ENCODE measurements at places on chromosomes 1 and 21.
A peak's percentile ranks its signal among the peaks of the same experiment; 100 is the strongest.

DNA sequence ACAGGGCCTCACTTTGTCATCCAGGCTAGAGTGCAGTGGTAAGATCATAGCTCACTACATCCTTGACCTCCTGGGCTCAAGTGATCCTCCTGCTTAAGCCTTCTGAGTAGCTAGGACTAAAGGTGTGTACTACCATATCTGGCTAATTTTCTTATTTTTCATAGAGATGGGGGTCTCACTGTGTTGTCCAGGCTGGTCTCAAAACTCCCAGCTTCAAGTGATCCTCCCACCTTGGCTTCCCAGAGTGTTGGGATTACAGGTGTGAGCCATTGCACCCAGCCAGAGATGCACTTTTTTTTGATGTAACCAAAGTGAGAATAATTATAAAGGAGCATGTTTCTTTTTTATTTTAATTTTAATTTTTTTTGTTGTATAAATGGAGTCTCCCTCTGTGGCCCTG lies 28.4 kb downstream of the CLIC4 start:
- no peak for DNase-seq

- no peak for DNase-seq
Observed at GRCh38 chr1:20555758-20556120, 3.4 kb downstream of the FAM43B start.

GRCh38 chr1:173507847-173508209 lies 30.7 kb downstream of the PRDX6 start:
- no peak for DNase-seq

DNA sequence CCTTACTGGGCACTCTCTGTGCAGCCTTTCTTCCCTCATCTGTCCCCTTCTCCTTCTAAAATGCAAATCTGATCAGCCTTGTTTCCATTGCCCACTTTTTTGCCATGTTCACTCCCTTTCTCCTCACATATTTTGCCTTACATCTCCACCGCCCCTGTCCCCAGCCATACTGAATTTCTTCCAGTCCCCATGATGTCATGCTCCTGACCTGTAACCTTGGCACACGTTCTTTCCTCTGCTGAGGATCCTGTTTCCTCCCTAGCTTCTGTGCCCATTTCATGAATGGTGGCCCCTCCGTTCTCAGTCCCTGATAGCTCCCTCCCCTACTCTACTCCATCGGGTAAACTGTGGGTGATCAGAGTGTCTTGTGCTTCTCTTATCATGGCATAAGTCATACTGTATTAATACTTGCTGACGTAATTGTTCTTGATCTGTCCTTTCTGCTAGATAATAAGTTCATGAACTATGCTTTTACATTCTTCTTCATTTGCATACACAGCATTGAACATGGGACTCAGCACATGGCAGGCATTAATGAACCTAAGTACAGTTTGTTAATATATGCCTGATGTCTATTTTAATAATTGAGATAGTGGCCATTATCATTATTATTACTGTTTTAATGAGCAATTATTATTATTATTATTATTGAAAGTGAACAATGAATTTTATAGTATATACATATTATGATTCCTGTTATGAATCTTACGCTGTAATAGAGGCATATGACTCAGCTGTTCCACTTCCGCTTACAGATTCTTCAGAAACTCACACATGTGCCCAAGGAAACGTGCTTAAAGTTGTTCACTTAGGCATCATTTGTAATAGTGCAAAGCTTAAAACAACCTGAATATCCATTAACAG lies 28.5 kb downstream of the MAP3K21 start:
- no peak for DNase-seq

DNA sequence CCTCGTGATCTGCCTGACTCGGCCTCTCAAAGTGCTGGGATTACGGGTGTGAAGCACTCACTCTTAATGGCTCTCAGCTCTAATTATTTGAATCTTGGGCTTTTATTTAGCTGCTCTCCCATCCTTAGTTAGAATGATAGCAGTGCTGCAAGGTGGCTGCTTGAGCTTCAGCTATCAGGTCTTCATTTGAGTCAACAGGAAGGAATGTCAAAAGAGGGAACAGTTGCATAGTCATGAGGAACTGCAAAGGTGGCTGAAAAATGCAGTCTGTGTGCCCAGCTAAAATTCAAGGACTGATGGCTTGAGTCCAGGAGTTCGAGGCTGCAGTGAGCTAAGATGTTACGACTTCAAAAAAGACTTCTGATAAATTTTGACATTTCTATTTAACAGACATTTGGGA lies 55.6 kb downstream of the UCK2 start:
- no peak for DNase-seq

GRCh38 chr1:36522021-36522420 lies 39.3 kb upstream of the CSF3R start:
- DNase-seq, result no peak

- DNase-seq, result peak; percentile 71
Observed at GRCh38 chr1:236114076-236114747, 28.1 kb upstream of the GPR137B start.

DNA sequence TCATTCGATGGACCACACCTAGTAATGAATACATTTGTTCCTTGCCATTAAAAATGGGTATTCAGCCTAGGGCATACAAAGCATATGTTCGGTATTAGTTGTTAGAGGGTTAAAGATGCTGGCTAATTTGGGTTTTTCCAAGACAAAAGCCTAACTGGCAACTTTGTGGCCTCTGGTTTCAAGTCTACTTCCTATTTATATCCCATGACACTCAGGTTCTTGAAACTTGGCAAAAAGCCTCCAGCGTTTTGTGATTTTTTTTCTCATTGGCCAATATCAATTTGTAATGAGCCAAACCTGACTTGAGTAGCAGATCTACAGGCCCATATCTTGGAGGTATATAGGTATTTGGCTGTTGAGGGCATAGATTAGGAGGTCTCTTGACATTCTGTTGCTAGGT lies 75.3 kb downstream of the C1orf21 start:
- DNase-seq, result no peak

DNA sequence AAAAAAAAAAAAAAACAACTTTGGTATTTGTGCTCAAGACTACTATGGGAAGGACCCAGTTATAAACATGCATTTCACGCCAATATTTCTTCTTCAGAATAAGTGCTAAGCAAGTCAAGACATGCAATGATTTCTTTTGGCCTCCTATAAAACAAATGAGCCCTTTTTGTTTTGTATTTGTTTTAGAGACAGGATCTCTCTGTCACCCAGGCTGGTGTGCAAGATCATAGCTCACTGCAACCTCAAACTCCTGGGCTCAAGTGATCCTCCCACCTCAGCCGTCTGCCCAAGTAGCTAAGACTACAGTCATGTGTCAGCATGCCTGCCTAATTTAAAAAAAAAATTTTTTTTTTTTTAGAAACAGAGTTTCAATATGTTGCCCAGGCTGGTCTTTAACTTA lies 348.7 kb downstream of the PCP4 start:
- DNase-seq, result no peak

DNA sequence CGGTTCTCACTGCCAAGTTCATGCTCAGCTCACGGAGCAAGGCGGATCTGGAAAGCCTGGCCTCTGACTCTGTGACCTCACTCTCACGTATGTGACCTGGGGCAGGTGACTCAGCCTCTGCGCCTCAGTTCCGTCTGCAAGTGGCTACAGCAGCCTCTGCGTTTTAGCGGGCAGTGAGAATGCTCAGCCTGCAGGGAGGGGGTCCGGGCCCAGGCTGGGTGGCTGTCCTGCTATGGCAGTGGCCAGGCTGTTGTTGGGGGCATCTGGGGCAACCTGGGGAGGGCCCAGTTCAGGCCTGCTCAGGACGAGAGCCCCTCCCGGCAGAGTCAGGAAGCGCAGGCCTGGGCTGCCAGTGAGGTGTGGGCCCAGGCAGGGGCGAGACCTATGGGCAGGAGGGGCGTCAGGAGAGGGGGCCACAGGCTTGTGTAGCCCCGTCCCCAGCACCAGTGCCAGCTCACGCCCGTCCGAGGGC lies 27.9 kb downstream of the ARHGEF16 start:
- DNase-seq, result no peak

DNA sequence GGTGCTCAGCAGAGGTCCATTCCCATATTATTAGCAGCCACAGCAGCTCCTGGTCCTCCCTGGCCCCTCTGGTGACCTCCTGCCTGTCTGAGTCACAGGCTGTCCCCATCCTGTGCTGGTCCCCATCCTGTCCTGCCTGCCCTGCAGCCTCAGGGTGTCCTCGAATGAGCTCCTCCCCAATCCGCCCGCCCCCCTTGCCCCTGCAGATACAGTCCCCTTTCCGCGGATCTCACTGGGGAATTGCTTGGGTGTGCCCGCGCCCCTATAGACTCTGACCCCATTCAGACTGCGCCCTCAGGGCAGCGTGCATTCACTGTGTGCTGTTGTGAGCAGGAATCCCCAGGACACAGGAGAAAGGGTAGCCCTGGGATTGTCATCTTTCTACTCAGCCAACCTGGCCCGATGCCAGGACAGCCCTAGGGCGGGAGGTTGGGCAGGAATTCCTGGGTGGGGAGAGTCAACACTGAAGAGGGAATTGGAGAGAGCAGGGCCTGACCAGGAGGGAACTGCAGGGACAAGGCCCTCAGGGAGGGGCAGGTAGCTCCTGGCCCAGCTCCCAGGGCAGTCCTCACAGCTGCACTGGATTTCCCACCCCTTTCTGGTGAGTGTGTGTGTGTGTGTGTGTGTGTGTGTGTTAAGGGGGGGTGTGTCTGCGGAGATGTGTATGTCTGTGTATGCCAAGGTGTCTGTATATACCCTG lies 1.1 kb upstream of the GUCA2A start:
- DNase-seq, result no peak

DNA sequence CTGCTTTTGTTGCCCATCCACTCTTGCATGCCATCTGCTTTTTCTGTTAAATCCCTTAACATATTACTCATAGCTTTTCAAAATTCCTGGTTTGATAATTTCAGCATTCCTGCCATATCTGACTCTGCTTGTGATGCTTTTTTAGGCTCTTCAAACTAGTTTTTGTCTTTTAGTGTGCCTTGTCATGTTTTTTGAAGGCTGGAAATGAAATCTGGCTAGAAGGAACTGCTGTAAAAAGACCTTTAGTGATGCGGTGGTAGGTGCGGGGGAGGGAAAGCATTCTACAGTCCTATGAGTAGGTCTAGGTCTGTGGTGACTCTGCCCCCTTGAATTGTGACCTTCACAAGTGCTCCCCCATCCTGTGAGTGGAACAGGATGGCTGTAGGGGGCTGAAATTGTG lies 15.0 kb upstream of the S100B start:
- DNase-seq, result no peak

GRCh38 chr1:88873737-88874349 lies 17.5 kb downstream of the GTF2B start:
- DNase-seq, result no peak

DNA sequence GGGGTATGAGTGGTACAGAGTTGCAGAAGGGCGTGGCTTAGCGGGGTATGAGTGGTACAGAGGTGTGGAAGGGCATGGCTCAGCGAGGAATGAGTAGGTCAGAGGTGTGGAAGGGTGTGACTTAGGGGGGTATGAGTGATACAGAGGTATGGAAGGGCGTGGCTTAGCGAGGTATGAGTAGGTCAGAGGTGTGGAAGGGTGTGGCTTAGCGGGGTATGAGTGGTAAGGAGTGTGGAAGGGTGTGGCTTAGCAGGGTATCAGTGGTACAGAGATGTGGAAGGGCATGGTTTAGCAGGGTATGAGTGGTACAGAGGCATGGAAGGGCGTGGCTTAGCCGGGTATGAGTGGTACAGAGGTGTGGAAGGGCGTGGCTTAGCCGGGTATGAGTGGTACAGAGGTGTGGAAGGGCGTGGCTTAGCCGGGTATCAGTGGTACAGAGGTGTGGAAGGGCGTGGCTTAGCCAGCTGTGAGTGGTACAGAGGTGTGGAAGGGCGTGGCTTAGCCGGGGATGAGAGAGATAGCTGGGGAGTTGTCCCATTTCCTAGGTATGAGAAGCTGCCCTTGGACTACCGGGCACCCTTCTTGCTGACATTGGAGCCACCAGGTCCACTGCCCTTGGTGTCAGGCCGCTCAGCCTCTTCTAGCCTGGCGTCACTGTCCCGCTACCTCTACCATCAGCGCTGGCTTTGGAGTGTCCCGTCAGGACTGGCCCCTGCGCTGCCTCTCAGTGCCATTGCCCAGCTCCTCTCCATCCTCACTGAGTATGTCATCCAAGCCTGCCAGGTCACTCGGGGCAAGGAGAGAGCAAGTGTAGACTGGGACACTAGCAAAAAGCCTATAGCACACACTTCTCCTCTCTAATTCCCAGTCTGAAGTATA lies 29.8 kb downstream of the HYI start:
- no peak for DNase-seq

DNA sequence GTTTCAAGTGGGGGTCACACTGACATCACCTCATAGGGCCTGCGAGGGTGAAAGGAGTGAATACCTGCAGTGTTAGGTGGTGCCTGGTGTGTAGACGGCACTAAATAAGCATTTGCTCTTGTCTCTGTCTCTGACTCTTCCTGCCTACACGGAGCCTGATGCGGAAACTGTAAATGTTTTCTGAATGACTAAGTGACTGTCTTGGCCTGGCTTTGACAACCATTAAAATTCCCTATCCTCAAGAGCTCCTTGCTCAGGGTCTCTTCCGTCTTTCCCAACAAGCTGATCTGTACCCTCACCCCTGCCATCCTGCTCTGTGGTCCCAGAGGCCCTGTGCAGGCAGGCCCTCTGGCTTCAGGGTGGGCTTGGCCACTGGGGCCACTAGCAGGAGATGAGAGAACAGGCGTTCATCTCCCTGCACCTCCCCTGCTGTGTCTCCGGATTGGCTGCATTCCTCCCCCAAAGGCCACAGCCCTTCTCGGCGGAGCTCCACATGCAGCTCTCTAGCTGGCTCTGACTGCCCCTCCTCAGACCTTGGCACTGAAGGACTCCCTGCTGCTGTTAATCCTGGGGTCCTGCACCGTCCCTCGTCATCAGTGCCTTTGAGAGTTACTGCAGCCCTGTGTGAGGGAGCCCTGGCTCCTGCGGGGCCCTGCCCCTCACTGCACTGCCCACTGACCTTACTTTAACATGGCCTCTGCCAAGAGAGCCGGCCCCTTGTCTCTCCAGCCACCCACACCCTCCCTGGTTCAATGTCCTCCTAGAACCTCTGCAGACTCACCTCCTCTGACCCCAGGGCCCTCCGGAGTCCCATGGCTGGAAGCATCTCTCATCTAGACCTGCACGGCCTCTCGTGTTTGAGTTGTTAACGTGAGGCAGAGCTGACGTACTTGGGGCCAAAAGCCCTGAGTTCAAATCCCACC lies 211.1 kb downstream of the MATN1 start:
- peak; percentile 60 for DNase-seq

DNA sequence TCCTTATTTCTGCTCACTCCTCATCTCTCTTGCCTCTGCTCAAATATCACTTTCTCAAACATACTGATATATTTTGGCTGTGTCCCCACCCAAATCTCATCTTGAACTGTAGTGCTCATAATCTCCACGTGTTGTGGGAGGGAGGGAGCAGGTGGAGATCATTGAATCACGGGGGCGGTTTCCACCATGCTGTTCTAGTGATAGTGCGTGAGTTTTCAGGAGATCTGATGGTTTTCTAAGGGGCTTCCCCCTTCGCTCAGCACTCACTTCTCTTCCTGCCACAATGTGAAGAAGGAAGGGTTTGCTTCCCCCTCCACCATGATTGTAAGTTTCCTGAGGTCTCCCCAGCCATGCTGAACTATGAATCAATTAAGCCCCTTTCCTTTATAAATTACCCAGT lies 26.6 kb downstream of the ZBTB8OS start:
- no peak for DNase-seq
